Inflammatory macrophage treated with lipopolysaccharide for 4 hours (primary cell): ENCODE measurements at places on chromosomes 11 and 22.
A peak's percentile ranks its signal among the peaks of the same experiment; 100 is the strongest.

DNA sequence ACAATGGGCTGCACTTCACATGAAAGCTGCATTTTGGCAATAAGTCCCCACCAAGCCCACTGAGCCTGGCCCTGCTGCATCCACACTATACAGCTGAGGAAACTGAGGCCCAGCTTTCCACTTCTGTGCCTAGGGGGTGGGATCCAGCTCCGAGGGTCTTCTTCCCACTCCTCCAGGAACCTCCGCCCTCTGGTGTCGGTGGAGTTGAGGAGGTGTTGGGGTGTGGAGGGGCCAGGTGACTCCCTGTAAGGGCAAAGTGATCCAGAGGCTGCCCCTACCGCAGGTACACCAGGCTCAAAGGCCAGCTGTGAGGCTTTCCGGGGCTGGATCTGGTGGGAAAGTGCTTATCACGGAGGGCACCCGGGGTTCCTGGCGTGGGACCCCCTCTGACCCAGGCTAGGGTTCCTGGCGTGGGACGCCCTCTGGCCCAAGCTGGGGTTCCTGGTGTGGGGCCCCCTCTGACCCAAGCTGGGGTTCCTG lies 125.0 kb downstream of the KCNQ1 start:
- no peak for DNase-seq

GRCh38 chr22:46012881-46013281 lies 35.9 kb upstream of the WNT7B start:
- DNase-seq, result no peak

- no peak for DNase-seq
Measured at GRCh38 chr11:118276422-118276821, 12.3 kb upstream of the MPZL2 start.

- no peak for DNase-seq
Measured at GRCh38 chr11:20160425-20161229, at the start of gene DBX1. Gene DBX1, minus strand, starts transcription at chr11:20160475. Its CDS starts 151 bp downstream, at chr11:20160324.

GRCh38 chr11:118785362-118785761 lies 5.6 kb downstream of the DDX6 start:
- DNase-seq, result peak; percentile 3

GRCh38 chr22:36328635-36329253 lies 59.0 kb downstream of the MYH9 start:
- DNase-seq, result peak; percentile 17
